Fibroblast of lung (primary cell): ENCODE measurements at places on chromosomes 13 and 19. TPM values are rescaled to one million over a fixed set of nuclear protein-coding genes. Genes with fewer than 3 reads are reported as not detected.

Gene EVI5L
- total RNA-seq: 13.4 and 16.5 TPM in 2 replicates

Gene CEACAM7
- not detected in 2 replicates for total RNA-seq

Gene TMC4
- total RNA-seq: 0.26 and 0.33 TPM in 2 replicates

- no peak overlapping the region for H3K27ac ChIP-seq
- no peak overlapping the region for H3K4me3 ChIP-seq
- DNase-seq: no peak
Measured at GRCh38 chr19:17602872-17603510, 47.5 kb downstream of the COLGALT1 start.

DNA sequence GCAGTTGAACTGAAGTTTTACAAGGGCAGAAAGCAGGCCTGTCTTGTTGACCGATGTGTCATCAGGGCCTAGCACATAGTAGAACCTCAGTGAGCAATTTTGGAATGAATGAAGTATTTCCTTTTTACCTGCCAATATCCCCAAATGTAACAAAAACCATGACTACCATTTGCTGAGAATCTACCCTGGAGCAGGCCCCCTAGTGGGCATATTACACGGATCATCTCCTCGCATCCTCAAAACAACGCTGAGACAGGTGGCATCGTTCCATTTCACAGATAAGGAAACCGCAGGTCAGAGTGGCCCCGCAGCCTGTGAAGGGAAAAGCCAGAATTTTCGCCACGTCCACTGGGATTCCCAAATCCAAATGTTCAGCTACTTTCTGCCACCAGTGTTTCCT lies 77.9 kb downstream of the CACNA1A start:
- no peaks in the 10 kb centered on the region for H3K4me1 ChIP-seq
- no peaks in the 10 kb centered on the region for H3K36me3 ChIP-seq
- H3K27me3 ChIP-seq: no peaks in the 10 kb centered on the region
- peak; percentile 9 for DNase-seq

DNA sequence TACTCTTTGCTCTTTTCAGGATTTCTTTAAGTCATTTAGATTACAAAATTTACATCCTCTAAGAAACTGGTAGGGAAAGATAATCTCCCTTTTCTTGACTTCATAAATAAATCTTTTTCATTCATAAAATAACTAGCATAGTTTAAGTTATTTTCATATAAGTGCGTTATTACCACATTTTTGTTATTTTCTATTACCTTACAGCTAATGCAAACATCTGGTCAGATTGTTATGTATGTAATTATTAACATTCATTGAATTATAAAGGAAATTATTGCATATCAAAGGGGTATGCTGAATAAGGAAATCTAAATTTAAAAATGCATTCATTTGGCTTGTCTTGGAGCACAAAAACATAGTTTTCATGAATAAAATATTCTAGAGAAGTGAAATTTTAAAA lies 55.3 kb upstream of the SLITRK1 start:
- H3K36me3 ChIP-seq: no peaks in the 10 kb centered on the region
- no peak overlapping the region for H3K27ac ChIP-seq
- H3K4me1 ChIP-seq: no peaks in the 10 kb centered on the region
- no peaks in the 10 kb centered on the region for H3K27me3 ChIP-seq

GRCh38 chr19:14113762-14114414 lies 3.7 kb downstream of the PRKACA start:
- no peaks in the 10 kb centered on the region for H3K27me3 ChIP-seq
- H3K27ac ChIP-seq: peak overlapping the region; percentile 82

DNA sequence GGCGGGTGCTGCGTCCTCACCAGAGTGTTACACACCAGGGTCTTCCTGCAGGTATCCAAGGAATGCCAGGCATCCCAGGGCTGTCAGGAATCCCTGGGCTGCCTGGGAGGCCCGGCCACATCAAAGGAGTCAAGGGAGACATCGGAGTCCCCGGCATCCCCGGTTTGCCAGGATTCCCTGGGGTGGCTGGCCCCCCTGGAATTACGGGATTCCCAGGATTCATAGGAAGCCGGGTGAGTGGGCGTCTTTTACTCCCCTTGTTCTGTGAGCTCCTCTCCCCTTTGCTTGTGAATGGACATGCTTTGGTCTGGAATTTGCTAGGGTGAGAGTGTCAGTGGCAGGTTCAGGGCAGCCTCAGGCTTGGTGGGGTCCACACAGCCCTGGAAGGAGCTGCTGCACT lies 75.9 kb downstream of the RAB20 start:
- H3K27ac ChIP-seq: no peak overlapping the region
- no peak overlapping the region for H3K4me3 ChIP-seq
- no peaks in the 10 kb centered on the region for H3K4me1 ChIP-seq

DNA sequence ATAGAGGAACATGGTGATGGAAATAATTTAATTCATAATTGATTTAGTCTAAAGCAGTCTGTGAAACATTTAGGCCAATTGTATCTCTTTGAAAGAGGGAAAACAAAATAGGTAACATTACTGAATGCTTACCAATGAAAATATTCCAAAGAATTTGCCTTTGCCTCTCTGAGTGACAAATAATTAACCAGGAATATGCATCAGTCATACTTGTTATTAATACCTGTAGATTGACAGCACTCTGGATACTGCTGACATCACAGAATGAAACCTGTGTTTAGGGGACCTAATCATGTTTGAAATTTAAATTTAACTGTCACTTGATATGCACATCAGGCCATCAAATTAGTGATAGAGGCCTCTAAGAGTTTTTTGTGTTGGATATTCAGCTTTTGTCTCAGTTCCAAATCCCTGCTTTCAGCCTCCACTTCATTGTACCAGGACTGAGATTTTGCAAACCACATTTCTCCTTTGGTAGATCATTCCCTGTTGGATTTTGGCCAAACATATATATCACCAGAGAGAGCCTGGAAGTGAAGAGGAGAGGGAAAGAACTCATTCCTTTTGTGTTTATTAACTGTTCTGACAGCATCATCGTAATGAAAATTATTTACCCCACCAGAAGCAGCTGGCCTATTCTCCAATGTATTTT lies 64.8 kb upstream of the KLHL1 start:
- no peaks in the 10 kb centered on the region for H3K27me3 ChIP-seq
- H3K27ac ChIP-seq: no peak overlapping the region

DNA sequence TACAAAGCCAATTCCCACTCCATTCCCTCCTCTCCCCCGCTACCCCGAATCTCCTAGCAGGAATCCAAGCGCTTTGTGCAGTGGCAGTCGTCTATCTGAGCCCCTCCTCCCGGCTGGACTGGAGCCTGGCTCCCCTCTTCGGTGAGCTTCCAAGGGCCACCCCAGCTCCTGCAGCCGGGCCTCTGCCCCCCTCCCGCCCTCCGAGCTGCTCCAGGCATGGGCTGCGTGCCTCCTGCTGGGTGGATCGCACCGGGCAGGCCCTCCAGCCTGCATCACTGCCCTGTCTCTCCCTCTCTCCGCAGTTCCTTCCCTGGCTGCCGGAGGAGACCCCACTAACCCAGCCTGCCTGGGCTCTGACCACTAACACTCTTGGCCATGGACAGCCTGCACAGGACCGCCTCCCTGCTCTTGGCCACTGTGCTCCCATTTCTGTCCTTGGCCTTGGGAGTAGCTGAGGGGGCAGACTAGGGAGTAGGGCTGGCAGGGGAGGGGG lies 12.9 kb upstream of the LENG8 start:
- H3K4me3 ChIP-seq: no peak overlapping the region
- H3K27ac ChIP-seq: no peak overlapping the region
- no peaks in the 10 kb centered on the region for H3K36me3 ChIP-seq
- H3K4me1 ChIP-seq: no peaks in the 10 kb centered on the region
- no peak for DNase-seq
- no peaks in the 10 kb centered on the region for H3K27me3 ChIP-seq

DNA sequence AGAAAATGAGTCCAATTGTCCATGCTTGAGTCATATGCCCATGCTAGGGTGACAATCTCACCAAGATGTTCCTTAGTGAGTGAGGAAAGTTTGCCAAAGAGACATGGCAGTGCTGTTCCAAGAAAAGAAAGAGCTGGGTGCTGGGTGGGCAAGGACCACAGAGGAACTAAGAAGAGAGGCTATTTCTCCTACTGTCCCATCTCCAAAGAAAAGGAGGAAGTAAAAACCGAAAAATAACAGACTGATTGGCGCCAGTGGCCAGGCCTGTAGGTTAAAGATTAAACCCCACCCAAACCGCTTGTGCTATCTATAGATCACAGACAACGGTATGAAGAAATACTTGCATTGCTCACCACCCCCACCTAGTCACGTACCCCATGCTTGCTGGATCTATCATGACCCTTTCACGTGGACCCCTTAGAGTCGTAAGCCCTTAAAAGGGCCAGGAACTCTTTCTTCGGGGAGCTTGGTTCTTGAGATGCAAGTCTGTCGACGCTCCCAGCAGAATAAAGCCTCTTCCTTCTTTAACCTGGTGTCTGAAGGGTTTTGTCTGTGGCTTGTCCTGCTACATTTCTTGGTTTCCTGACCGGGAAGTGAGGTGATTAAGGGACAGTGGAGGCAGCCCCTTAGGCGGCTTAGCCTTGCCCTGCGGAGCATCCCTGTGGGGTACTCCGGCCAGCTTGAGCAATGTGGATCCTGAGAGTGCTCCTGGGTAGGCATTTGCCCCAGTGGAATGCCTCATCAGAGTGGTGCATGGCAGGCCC lies 606.5 kb downstream of the UQCRFS1 start:
- H3K4me1 ChIP-seq: no peaks in the 10 kb centered on the region
- no peaks in the 10 kb centered on the region for H3K27me3 ChIP-seq
- H3K4me3 ChIP-seq: no peak overlapping the region
- no peaks in the 10 kb centered on the region for H3K36me3 ChIP-seq

DNA sequence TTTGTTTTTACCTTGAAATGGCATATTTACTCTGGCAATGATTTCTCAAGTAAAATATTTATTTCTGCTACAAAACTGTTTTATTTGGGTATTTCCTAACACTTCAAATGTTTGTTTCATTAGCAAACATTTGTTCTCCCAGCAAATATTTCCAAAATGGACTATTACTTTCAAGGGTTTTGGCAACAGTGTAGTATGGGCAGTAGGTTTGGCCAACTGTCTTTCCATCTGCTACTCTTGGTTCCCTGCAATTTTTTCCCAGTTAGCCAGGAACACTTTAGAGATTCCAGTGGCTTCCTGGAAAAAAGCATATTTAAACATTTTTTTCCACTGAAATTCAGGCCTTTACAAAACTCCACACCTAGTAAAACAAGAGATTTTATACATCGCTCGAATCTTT lies 466.6 kb downstream of the SLITRK6 start:
- no peak overlapping the region for H3K4me3 ChIP-seq
- H3K36me3 ChIP-seq: no peaks in the 10 kb centered on the region
- no peak for DNase-seq
- no peak overlapping the region for H3K27ac ChIP-seq

DNA sequence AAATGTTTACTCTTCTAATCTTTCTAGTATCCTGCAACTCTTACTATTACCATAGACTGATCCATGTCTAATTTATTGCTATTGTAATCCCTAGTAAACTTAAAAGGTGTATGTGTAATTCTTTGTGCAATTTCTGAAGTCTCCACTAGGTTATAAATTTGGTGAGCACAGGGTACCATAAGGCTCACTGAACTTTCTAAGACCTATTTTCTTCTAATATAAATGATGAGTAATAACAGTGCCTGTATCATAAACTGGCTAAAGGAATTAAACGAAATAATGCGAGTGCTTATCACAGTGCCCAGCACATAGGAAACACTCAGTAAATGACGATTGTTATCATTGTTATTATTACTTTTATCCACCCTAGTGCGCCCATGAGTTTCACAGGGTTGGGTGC lies 119.1 kb downstream of the KLF12 start:
- no peaks in the 10 kb centered on the region for H3K4me1 ChIP-seq
- no peak overlapping the region for H3K27ac ChIP-seq
- H3K36me3 ChIP-seq: no peaks in the 10 kb centered on the region
- H3K4me3 ChIP-seq: no peak overlapping the region

Gene ZNF285
- total RNA-seq: 5.0 and 5.6 TPM in 2 replicates

- H3K36me3 ChIP-seq: no peaks in the 10 kb centered on the region
- H3K4me3 ChIP-seq: no peak within 1 kb of the TSS
- H3K27me3 ChIP-seq: peaks cover 5% of the 10 kb centered on the region
- H3K27ac ChIP-seq: no peak within 1 kb of the TSS
Measured at GRCh38 chr19:14061751-14062557, at the start of gene PALM3. Gene PALM3, minus strand, starts transcription at chr19:14062076. Its CDS starts 96 bp downstream, at chr19:14061980.
